ENCODE measurements at places on chromosomes 12 and 14.
A peak's percentile ranks its signal among the peaks of the same experiment; 100 is the strongest.

- DNase-seq, result no peak
Observed at GRCh38 chr12:84741692-84742091, 170.9 kb downstream of the SLC6A15 start.

- DNase-seq, result no peak
Observed at GRCh38 chr12:2797721-2798418, 3.1 kb downstream of the FKBP4 start.

DNA sequence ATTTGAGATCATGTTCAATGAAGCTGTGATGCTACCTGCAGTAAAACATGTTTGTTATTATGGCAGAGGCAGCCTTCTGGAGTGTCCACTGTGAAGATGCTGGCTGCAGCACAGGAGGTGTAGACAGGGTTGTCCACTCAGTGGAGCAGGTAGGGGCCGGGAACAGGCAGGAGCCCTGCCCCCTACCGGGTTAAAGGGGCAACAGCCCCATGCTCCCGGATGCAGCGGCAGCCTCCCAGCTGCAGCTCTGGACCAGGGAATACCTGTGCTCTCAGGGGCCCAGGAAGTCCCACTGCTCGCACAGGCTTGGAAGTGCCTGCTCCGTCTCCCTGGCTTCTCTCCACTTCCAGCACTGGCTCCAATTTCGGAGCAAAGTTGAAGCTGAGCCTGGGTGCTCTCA lies 401.6 kb downstream of the FOXG1 start:
- DNase-seq, result no peak

GRCh38 chr12:7959701-7960121 lies 23.7 kb upstream of the SLC2A3 start:
- no peak for DNase-seq

DNA sequence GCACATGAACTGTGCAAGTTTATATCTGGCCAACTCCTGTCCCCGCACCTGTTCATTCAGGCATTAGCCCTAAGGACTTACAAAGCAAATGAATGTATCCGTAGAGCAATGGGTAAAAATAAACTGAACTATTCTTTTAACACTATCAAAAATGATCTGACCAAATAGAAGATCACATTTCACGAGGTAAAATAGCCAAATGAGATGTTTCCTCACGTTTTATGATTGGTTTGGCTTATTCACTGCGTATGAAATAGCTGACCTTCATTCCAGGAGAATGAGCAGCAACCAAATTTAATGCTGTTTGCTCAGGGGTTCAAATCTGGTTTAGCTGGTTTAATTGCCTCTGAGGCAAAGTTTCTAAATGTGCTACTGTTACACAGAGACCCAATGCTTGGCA lies 216.0 kb upstream of the EEA1 start:
- no peak for DNase-seq

DNA sequence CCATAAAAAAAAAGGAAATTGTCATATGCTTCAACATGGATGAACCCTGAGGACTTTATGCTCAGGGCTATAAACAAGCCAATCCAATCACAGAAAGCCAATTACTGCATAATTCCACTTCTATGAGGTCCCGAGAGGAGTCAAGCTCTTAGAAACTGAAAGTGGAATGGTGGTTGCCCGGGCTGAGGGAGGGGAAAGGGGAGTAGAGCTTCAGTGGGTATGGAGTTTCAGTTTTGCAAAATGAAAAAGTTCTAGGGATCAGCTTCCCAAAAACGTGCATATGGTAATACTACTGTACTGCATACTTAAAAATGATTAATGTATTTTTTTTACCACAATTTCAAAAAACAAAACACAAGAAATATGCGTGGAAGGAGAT lies 52.0 kb downstream of the RNF34 start:
- no peak for DNase-seq

- DNase-seq, result no peak
Observed at GRCh38 chr12:86723326-86723725, 467.1 kb upstream of the MGAT4C start.

- DNase-seq, result no peak
Observed at GRCh38 chr12:119936705-119937311, 52.2 kb upstream of the BICDL1 start.

GRCh38 chr12:94536040-94536965 lies 76.6 kb upstream of the CEP83 start:
- DNase-seq, result no peak

GRCh38 chr14:71752111-71752738 lies 180.0 kb upstream of the RGS6 start:
- DNase-seq, result no peak

GRCh38 chr12:126404293-126404881 lies 1339.2 kb downstream of the AACS start:
- peak; percentile 10 for DNase-seq

- no peak for DNase-seq
Observed at GRCh38 chr12:119602734-119603094, 9.1 kb downstream of the TMEM233 start.

- DNase-seq, result no peak
Observed at GRCh38 chr12:93684716-93685115, 7.5 kb downstream of the CRADD start.

GRCh38 chr12:123288751-123289346 lies 17.2 kb upstream of the CDK2AP1 start:
- no peak for DNase-seq

GRCh38 chr12:102966200-102966863 lies 8.9 kb downstream of the ASCL1 start:
- no peak for DNase-seq

DNA sequence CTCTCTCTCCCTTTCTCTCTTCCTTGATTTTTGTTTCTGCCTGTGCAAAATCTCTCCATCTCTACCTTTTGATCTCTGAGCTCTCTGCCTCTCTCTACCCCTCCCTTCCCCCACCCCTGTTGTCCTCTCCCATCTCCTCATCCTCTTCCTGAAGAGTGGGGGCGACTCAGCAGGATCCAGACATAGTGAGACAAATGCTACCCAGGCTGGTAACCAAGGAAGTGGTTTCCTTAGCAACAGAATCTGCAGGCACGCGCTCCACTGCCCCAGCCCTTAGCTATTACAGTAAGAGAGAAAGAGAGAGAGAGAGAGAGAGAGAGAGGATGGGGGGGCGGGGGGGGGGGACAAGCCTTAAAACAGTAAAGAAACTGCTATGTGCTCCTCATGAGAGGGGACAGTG lies 85.6 kb downstream of the CMKLR1 start:
- DNase-seq, result no peak

DNA sequence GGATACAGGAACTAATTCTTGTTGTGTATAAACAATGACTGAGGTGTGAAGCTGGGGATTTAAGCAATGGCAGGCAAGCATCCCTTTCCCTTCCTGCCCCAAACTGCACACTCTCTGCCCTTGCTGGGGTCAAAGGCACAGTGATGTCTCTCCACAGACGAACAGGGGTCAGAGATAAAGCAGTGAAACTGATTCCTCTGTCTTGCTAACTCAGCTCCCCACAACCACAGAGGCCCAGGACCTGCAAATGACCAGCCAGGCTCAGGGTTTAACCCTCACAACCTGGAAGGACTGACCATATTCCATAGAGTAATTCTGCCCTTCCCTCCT lies 67.2 kb downstream of the CCDC88C start:
- DNase-seq, result no peak

DNA sequence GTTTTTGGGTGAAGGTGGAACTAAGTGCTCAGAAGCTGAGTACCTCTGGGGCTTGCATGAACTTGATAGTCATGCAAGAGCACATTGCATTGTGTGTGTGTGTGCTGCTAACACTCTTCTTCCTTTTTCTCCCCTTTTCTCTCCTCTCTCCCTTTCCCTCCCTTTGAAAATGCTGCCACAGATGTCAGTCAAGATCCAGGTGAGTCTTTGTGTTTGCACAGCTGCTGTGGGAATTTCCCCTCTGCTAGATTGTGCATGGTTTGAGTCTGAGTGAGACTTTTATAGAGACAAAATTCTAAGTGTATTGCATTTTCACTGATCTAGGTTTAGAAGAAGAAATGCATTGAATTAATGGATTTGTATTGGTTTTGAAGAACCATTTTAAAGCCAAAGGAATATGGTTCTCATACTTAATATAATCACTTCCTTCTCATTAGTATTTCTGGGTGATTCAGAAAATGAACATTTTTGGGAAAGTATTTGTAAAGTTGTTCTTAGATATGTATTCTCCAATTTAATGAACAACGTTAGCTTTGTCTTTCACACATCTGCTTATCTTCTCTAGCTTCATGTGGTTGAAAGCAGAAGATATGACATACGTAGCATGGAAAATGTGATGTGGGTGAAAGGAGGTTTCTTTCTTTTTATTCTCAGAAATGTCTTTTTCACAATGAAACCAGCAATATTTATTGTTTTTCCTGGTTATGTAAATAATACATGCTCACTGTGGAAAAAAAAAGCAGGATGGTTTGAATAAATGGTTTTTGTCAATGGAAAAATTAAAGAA lies 108.5 kb downstream of the NRXN3 start:
- DNase-seq, result no peak

DNA sequence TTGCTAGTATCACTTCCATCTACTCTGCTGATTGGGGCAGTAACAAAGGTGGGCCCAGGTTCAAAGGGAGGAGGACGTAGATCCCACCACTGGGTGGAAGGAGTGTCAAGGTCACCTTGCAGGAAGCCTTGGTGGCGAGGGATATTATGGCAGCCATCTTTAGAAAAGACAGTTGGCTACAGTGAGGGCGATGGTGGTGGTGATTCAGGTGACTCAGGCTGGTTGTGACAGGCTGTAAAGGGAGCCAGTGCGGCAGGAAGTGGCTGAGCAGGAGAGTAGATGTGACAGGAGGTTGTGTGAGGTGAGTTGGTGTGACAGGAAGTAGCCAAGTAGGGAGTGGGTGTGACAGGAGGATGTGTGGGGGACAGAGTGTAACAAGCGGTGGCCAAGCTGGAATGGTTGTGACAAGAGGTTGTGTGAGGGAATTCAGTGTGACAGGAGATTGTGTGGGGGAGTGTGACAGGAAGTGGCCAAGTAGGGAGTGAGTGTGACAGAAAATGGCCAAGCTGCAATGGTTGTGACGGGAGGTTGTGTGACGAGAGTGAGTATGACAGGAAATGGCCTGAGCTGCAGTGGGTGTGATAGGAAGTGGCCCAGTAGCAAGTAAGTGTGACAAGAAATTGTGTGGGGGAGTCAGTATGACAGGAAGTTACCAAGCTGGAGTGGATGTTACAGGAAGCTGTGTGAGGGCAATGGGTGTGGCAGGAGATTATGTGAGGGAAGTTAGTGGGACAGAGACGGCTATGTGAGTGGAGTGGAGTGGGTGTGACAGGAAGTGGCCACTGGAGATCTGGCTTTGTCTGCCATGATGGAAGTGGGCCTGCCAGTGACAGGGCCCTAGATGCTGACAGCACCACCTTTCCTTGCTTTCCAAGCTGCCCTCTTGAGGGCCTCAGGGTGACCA lies 136.5 kb upstream of the MYL2 start:
- no peak for DNase-seq

DNA sequence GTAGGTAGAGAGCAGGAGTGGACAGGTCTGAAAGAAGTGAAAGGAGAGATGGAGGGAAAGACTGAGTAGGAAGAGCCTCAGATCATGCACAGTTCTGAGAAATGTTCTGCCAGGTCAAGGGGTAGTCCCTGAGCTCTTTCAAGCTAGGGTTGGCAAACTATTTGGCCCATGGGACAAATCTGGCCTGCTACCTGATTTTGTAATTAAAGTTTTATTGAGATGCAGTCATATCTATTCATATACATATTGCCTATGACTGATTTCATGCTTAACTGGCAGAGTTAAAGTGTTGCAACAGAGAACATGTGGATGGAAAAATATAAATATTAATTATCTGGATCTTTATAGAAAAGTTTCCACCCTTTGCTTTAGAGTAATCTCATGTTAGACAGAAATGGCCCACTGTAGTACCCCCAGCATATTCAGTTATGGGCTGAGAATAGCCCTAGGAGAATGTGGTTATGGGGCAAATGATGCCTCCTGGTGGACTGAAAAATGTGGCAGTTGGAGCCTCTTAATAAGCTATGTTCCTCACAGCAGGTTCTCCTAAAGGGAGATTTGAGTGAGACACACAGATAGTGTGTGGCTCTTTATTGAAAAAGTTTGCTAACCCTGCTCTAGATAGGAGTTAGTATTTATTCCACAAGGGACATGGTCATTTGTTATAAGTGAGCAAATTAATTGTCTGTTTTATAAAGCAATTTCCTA lies 476.9 kb downstream of the LRIG3 start:
- DNase-seq, result no peak

- no peak for DNase-seq
Observed at GRCh38 chr12:94767956-94768355, 117.6 kb upstream of the TMCC3 start.

GRCh38 chr12:72989458-72989947 lies 717.3 kb downstream of the TRHDE start:
- no peak for DNase-seq

DNA sequence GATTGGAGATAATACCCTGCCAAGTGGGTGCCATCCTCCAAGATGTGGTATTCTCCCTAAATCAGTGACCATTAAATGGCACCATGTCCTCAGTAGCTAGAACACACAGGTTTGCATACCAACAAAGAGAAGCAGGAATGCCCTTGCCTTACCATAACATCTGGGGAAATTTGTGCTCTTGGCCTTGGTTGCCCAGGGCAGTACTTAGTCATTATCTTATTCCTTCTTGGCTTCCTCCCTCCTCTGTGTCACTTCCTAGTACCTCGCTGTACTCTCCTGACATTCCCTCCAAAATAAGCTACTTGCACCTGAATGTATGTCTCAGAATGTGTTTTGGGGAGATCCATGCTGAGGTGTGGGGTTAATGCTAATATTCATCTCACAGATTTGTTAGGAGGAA lies 43.4 kb downstream of the GPR65 start:
- no peak for DNase-seq

GRCh38 chr14:53192052-53192760 lies 39.1 kb upstream of the DDHD1 start:
- no peak for DNase-seq

GRCh38 chr12:31325524-31325875 lies 450 bp downstream of the SINHCAF start:
- no peak for DNase-seq

GRCh38 chr12:15684896-15685658 lies 104.1 kb downstream of the EPS8 start:
- no peak for DNase-seq

GRCh38 chr12:131613678-131614077 lies 97.2 kb upstream of the SFSWAP start:
- DNase-seq, result no peak

DNA sequence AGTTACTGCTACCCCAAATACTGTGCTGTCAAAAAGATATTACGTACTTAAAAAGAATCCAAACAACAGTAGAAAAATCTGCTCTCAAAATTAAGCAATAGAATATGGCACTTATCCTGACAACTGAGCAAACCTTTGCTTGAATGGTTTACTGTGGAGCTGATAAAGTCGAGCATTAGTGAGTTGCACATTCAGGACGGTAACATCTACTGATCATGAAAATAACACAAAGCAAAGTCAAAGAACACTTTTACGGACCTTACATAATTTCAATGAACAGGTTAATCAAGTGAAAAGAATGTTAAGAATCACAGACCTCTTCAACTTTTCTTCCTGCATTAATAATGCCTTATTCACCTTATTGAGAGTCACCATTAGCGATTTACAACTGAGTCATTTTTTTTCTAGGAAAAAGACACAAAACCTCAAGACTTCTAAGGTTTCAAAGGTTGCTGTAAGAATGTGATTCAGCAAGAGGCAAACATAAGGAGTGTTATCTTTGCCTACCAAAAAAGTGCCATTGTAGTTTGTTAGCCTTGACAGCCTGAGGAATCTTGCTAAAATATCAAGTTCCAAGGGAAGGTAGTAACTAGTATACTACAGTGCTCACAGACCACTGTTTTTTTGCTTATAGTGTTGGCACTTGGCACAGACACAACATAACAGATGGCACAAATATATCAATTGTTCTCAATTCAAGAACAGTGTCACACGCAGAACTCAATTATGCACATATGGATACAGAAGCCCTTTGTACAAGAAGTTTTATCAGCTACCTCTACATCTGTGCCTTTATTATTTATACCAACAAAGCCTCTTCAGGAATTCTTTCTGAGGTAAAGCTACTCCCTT lies 334.2 kb upstream of the RPL10L start:
- DNase-seq, result no peak

Measured in AG09319 (cell line).